IPS DF 19.7 (cell line): ENCODE measurements at places on chromosomes 11 and 22.

- no peak for DNase-seq
Measured at GRCh38 chr11:64809781-64810241, 540 bp downstream of the MEN1 start.

- no peak for DNase-seq
Measured at GRCh38 chr11:18706330-18707243, 8.0 kb downstream of the TMEM86A start.

- no peak for DNase-seq
Measured at GRCh38 chr22:38415046-38415445, 40.0 kb downstream of the KCNJ4 start.

DNA sequence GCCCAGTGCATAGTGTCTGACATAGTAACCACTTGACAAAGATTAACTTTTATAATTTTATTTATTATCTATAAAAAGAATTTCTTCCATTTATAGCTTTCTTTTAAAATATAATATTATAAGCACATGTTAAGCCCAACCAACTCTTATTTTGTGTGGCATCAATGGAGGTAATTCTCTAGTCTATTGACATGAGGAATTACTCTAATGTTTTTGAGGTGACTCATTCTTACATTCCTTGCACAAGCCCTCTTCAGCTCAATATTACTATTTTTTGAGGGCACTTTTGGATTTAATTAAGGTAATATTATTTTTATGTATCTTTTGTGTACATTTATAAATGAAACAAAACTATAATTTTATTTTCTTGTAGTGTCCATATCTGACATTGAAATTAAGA, 59.6 kb downstream of the AASDHPPT start:
- no peak for DNase-seq

GRCh38 chr11:63165706-63166310, 21.8 kb upstream of the SLC22A24 start:
- DNase-seq, result no peak

- DNase-seq, result no peak
Measured at GRCh38 chr22:26671317-26672059, 14.1 kb downstream of the MIAT start.

DNA sequence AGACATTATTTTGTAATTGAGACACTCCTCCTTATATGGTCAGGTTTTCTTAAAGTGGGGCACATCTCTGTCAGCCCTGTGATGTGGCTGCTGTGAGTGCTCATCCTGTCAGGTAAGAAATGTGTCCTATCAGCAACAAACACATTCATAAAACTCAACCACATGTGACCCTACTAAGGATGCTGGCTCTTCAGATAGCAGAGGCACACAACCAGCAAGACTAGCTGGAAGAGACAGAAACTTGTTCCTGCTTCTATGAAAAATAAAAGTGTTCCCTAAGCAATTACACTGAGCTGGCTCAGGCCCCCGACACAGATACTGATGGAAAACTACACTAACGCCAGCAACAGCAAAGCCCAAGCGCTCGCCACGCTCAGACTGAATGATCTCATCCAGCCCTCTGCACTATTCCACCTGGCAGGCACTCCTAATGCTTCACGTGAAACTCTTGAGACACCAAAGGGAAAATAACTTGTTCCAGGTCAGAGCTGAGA, 49.8 kb upstream of the CYP2D6 start:
- no peak for DNase-seq

DNA sequence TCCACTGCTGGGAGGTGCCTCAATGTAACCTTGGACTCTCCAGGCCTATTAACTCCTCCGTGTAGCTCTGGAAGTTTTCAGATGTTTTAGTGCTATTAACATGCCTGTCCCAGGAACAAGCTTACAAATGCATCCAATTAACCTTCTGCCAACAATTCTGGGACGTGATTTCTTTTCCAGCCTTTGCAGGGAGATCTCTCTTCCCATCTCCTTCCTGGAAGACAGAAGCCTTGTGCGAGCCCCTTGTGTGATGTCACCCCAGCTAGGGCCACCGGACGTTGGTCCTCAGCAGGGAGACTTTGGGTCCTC, 47.7 kb upstream of the SYT7 start:
- no peak for DNase-seq

- no peak for DNase-seq
Measured at GRCh38 chr11:110527146-110527545, 97.4 kb downstream of the FDX1 start.

- no peak for DNase-seq
Measured at GRCh38 chr22:22818861-22819855, 68.5 kb upstream of the IGLL5 start.

DNA sequence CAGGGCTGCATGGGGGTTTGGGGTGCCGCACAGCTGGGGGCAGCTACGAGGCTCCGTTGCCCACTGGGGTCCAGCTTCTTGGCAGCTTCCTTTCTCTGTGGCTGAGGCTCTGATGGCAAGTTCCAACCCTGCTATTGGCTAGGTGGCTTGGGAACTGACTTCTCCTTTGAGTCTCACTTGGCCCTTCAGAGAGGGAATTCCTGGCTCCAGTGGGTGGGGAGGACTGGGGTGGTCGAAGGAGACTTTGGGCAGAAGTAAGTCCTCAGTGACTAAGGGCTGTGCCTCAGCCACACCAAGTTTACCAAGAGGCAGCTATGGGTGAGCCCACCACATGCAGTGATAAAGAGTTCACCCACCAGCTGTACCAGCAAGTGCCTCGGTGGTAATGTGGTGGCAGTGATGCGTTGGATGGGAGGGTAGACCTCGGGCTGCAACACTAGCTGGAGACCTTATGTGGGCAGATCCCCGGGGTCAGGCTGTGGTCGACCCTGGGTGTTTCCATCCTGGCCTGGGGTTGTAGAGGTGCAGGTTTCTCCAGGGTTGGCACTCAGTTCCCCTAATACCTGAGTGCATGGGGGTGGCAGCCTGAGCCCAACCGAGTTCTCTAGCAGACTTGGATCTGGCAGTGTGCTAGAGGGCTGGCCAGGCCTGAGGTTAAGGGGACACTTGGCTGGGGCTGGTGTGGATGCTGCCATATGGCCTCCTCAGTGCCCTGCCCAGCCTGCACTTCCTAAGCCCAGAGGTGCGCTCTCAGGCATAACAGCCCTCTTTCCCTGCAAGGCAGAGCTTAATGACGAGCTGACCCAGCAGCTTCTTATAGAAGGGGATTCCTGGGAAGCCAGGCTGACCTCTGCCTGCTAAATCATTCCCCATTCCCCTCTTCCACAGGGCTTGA, 197.0 kb upstream of the CADM1 start:
- no peak for DNase-seq

DNA sequence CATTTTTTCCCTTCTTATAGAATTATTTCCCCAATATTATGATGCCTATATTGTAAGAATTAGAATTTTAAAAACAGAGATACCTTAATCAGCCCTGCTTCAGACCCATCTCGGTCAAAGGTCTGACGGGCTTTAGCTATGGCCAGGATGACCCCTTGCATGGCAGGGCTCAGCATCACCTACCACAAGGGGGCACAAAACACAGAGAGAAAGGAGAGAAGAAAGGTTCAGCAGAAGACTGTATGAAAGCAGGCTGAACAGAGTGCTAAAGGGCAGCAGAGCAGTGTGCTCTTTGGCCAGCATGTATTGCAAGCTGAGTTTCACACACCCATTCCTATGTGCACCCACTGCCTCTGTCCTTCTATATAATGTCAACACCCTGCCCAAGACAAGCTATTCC, 26.8 kb downstream of the CLDN25 start:
- DNase-seq, result peak; percentile 35

DNA sequence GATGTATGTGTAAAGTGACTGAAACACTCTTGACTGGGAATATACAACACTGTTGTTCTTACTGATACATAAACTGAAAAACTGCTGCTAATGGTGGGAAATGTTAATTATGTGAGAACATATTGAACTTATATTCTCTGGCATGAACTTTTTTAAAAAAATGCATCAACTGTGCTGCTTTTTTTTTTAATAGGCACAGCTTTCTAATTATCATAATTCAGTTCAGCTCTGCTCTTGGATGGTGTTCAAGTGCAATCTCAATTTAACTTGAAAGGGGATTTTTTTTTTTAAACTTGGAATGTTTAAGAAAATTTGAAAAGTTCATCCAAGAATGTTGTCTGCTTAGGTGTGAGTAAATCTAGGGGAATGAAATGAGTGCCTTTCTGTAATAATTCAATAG, 5.2 kb downstream of the TEAD1 start:
- DNase-seq, result no peak
